ENCODE measurements at places on chromosomes 2 and 18.

DNA sequence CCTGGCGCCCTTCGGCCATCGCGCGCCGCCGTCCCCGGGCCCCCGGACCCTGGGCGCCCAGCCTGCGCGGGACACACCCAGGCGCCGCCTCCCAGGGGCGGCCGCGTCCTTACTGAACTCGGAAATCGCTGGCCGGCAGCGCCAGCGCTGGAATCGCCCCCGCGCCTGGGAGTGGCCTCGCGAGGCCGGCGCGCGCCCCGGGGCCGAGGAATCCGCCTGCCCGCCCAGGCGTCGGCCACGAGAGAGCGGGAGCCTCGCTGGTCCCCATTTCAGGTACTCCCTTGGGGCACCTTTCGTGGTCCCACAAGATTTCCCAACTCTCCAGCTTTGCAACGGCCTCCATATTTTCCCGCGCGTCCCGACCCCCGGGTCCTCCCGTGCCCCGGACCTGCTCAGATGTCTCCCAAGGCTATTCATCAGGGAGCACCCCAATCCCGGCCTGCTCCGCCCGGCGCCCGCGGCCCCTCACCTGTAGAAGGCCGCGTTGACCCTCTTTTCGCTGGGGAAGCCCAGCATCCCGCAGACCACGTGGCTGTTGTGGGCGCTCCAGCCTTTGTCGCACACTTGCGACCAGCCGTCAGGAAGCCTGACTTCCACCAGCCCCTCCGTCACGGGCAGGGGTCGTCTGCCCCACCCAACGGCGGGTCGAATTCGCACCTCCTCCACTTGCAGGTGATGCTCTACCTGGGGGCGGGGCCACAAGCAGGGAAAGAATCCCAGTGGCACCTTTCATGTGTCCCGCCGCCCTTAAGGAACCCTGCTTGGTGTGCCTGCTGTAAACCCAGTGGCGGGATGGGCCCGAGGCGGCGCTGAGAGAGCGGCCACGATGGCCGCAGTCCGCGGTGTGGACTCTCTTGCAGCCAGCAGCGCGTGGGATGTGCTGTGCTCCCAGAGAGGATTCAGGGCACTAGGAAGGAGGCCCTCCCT is 4.6 kb downstream of the LOXL3 start:
- DNase-seq: no peak

DNA sequence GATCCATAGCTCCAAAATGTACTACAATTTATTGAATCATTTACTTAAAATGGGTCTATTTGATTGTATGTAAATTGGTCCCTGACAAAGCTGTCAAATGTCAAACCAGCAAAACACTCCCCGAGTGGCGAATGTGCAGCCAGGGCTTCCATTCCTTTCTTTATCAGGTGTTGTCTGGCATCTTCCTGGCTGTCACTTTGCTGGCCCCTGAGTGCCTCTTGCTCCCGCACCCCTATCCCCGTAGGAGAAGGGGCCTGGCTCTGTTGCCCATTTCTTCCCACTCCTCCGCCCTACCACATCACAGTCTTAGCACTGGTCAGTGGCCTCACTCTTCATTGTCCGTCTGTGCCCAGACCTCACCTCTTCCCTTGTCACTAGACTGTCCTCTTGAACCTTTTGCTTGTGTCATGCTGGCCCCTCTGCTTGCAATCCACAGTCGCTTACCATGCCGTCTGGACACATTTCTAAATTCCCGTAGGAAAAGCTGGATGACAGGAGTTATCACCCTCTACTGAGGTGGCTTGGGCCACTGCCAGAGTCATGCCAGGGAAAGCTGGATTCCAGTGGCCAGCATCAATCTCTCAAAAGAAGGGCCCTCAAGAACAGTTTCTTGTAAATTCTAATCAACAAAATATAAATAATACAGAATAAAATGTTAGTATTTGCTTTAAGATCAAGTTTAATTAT is 15.4 kb downstream of the UBE2F start:
- DNase-seq: no peak

- DNase-seq: peak; percentile 37
These were observed 92.1 kb downstream of the IRS1 start for GRCh38 chr2:226707499-226707898.

GRCh38 chr2:16561251-16561650 is 104.4 kb downstream of the CYRIA start:
- DNase-seq: no peak

DNA sequence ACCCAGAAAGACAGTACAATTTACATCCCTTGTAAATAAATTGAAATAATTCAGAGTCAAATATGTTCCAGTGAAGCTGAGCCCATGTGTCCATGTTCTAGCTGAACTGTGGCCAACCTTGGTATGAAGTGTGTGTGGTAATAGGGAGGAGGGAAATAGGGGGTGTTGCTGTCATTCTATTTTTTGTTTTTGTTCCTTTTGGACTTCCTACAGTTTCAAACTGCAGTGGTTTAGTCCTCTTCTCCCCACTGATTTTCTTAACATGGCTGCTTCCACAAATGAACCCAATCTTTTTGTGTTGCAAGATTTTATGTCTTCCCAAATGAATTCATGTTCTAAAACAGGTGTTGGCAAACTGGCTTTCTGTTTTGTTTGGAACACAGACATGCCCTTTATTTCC is 156.9 kb downstream of the CCBE1 start:
- no peak for DNase-seq

DNA sequence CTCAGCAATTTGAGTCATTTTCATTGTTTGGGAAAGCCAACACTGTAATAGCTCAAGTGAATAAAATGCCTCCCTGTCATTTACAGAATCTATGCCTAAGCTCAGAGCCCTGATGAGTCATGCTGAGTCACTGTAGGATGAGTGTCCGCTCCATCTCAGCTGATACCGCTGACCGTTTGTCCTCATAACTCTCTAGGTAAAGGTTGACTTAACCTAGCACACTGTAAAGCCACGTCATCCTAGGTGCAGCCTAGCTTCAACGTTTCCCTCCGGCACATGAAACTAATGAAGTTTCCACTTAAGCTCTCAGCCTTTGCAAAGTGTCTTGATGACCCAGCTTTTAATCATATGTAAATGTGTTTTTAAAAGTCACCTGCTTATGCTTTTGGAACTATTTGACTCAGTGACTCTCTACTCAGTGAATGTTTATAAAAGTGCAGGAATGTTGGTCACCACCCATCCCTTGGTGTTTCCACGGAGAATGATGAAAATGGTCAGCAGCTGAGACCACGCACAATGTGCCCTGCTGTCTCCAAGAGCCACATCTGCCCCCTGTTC is 154.0 kb downstream of the PMAIP1 start:
- peak; percentile 64 for DNase-seq

- no peak for DNase-seq
These were observed 46.5 kb upstream of the SLC1A4 start for GRCh38 chr2:64942693-64943092.

DNA sequence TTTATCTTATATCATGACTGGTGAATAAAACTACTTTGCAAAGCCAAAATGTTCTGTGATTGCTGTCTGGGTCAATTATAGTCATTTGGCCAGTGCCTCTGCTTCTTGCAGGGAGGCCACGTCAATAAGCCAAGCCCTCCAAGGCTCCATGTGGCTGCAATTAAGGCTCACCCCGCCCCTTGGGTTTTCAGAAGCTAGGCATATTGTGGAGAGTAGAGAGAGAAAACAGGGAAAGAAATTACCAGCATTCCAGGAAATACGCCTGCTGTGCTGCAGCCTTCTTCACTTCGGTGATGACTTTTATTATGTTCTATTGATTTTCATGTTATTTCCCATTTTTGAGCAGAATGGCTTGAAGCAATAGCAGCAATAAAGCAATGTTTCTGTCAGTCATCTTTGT is 319.7 kb downstream of the SOX11 start:
- no peak for DNase-seq

GRCh38 chr2:44612276-44612675 is 250.5 kb downstream of the CAMKMT start:
- no peak for DNase-seq

DNA sequence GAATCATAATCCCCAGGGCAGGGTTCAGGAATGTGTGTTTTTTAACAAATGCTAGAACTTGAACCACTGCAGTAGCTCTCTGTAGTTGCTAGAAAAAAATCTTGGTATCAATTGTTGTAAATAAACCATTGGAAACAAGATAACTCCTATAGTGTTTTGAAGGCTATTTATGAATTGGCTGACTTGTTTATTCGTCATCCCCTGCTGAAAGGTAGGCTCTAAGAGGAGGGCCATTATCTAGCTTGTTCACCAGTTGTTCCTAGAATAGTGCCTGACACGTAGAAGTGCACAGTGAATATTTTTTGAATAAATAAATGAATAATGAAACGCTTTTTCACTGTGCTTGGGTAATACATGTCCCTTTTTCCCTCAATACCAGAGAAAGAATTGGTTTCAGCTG is 211.4 kb downstream of the BABAM2 start:
- DNase-seq: no peak

DNA sequence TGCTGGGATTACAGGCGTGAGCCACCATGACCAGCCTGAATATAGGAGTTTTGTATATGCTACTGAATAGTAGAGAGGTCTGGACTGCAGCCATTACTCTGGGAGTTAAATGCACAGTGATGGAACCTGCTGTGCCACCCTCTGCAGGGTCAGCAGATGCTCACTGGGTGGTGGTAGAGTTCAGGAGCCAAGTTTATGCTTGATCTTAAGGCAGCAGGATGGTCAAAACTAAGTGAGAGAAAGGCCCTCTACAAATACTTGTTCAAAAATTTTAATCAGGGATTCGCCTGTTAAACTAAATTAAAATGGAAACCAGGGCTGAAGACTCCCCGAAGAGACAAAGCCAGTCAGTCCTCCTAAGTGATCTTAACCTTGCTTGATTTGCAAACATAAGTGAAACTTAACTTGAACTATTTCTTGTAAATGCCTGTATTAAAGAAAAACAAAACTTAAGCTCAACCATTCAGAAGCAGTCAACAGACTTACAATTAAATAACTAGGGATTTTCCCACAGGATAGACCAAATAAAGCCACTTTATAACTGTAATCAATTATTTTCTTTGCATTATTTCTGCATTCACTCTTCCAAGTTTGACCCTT is 4.2 kb upstream of the WDFY1 start:
- DNase-seq: no peak

GRCh38 chr2:26018184-26019055 is 15.5 kb upstream of the RAB10 start:
- DNase-seq: no peak

- DNase-seq: no peak
These were observed 7.8 kb downstream of the FOSL2 start for GRCh38 chr2:28400419-28400818.

- DNase-seq: no peak
These were observed 225.5 kb downstream of the DOK6 start for GRCh38 chr18:69626171-69626570.

DNA sequence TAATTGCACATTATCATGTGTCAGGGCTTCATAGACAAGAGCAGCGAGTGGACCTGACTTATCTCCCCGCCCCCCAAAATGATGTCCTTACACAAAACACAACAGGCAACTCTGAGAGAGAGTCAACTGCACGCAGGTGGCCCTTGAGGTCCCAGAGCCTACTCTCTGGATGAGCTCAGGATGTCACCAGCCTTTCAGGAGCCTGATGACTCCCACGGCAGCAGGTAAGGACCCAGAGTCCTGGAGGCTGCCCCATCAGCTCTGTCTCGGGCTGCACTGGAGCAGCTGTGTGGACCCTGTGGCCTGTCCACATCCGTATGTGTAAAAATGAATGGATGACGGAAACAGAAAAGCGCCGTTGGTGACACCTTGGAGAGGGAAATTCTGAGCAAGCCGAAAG is 130.9 kb downstream of the HDAC4 start:
- DNase-seq: no peak

DNA sequence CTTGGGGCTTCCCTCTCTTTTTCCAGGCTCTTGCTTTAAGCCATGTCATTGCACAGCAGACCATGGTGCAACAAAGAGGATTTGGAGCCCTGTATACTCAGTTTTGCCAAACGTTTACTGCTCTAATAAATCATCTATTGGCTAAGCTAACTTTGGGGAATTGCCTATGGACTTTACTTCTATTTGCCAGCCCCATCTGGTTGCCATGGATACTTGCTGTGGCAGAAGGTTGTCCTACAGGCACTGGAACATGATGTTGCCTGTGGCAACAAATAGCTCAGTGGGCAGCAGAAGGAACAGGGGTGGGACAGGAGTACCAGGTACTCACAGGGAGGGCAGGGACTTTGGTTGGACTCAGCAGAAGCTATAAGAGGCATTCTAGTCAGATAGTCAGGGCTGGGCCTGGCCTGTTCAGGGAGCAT is 129.7 kb downstream of the CCDC85A start:
- no peak for DNase-seq

GRCh38 chr2:115389898-115390565 is 947.6 kb downstream of the DPP10 start:
- no peak for DNase-seq

DNA sequence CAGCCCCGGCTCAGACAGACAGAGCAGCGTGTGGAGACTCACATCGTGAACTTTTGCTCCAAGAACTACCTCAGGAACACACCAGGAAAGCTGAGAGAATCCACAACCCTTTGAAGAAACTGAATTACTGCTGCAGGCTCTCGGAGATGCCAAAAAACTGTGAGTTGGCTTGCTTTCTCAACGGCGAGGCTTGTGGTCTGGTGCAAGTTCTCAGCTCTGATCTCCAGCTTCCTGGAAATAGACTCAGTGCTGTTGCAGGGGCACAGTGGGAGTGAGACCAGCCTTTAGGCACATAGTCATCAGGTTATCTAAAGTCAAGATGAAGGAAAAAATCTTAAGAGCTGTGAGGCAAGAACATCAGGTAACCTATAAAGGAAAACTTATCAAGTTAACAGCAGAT is 273.7 kb upstream of the LRATD1 start:
- DNase-seq: no peak

DNA sequence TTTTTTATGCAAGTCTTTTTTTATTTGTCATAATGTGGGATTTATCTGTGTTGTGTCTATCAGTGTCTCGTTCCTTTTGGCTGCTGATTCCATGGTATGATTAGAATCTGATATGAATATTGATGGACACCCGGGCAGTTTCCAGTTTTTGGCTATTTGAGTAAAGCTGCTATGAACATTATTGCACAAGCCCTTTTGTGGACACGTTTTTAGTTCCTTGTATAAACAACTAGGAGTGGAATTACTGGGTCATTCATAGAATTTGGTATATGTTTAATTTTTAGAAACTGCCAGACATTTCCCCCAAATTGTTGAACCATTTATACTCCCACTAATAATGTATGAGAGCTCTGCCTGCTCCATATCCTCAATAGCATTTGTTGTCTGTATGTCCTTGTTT is 26.6 kb downstream of the HK2 start:
- no peak for DNase-seq

DNA sequence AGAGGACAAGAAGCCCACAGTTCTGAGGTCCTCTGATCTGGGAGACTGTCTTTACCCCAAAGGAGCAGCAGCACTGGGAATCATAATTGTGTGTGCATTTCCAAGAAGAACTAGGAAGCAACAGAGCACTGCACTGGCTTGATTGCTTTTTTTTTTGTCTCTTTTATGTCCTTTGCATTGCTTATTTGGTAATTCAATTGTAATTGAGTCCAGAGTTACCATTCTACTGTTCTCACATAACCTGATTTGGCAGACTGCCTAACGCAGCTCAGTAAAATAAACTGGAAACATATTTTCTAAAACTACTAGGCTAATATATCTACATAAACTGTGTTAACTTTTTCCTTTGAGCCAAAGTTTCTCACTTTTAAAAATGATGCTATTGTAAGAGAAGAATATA is 190.3 kb upstream of the SLC8A1 start:
- no peak for DNase-seq

GRCh38 chr2:1283871-1284270 is 129.4 kb upstream of the TPO start:
- no peak for DNase-seq

GRCh38 chr18:9609190-9609589 is 5.2 kb downstream of the PPP4R1 start:
- no peak for DNase-seq

Data from AG04449 (cell line).